SJSA1 (cell line): ENCODE measurements at places on chromosomes 16 and 17. TPM values are rescaled to one million over a fixed set of nuclear protein-coding genes. Genes with fewer than 3 reads are reported as not detected.
A peak's percentile ranks its signal among the peaks of the same experiment; 100 is the strongest.

DNA sequence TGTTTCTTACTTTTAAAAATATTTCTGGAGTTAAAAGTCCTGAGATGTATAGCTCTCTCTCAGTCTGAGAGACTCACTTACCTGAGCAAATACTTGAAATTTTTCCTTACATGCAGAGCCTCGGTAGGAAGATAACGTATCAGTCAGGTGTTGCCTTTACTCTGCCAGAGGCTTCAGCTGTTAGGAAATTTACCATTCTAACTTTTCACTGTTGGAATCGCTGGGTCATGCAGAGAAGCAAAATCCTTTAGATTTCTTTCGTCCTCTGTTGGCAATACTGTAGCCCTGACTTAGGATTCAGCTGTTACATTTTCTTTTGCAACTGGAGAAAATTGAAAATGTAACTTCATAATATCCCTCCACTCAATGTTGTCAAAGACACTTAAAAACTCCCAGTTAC, 20.0 kb upstream of the KCNJ16 start:
- no peak for DNase-seq

DNA sequence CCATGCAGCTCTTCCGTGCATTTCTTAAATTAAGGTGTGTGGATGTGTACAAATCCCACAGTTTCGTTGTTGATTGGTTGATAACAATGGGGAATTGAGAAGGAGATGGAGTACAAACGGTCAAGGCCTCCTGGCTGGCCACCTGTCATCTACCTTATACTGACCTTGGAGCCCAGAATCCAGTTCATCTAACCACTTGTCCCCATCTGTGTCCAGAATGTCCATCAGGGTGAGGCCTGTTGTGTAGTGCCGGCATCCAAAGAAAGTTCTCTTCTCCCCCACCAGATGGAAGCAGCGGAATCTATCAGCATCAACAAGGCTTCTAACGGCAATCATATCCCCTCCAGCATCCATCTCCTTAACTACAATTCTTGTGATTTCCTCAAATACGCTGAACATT, 1.5 kb downstream of the GSDMB start:
- DNase-seq = no peak

DNA sequence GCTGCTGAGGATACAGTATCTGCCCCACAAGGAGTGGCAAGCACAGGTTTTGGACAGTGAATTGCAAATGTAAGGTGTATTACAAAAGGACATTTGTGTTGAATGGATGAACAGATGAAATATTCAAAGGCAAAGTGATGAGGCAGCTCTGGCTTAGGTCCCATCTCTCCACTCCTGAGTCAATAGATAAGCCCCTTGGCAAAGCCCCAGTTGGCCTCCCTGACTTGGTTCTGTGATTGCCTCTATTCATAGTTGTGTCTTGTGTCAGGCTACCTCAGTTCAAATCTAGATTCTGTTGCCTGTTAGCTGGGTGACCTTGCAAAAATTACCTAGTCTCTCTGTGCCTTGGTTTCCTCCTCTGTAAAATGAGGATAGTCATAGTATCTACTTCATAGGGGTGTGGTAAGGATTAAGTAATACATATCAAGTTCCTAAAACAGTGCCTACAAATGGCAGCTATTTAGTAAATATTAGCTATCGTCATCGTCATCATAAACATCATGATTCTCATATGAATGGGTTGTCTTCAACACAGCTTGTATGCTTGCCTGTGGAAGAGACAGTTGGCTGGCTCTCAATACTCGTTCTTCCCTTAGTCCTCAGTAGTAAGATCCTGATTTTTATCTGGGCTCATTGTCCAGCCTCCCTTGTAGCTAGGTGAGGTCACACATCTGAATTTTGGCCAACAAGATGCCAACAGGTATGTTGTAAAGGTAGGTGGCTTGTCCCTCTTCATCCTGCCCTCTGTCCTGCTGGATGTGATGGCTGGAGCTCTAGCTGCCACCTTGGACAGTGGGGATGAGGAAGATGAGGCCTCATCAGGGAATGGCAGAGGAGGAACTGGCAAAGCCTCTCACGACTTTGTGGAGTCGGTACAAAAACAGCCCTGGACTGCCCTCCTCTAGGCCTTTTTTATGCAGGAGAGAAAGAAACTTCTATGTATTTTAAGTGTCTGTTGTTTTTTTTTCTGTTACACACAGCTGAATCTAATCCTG, 2.1 kb upstream of the MFAP4 start:
- no peak for DNase-seq

GRCh38 chr17:59892251-59892923, 356 bp downstream of the TUBD1 start:
- DNase-seq = peak; percentile 98

GRCh38 chr17:77965352-77965751, 6.8 kb downstream of the TNRC6C start:
- DNase-seq = no peak

DNA sequence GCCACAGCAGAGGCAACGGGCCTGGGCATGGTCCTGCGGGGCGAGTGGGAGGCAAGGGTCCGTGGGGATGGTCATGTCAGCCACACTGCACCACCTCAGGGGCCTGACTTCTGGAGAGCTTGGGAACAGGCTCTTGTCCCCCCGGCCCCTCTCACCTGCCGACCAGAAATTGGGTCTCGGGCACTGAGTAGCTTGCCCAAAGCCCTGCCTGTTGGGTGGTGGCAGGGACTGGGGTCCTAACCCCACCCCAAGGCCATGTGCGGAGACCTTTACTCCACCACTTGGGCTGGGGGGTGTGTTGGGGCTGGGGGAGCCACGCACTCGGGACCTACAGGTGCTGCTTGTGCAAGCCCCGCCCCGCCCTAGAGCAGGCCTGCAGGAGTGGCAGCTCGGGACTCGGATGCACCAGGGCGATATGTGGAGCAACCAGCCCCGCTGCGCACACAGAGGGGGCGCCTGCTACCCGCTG, 24.2 kb upstream of the CHMP6 start:
- DNase-seq = no peak

GRCh38 chr16:51111759-51112158, 39.3 kb downstream of the SALL1 start:
- no peak for DNase-seq

- no peak for DNase-seq
Observed at GRCh38 chr17:30796016-30796415, 28.5 kb downstream of the CRLF3 start.

DNA sequence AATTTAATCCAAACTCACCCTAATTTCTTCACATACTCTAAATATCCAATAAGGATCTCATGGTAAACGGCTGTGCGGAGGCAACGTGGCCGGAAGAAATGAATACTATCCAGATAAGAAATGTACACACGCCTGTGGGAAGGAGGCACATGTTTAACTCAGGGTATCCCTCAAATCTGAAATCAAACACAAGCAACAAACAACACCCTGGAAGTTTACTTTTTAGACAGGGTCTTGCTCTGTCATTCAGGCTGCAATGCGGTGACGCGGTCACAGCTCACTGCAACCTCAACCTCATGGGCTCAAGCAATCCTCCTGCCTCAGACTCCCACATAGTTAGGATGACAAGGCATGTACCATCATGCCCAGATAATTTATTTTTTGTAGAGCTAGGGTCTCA, 21.2 kb upstream of the TRAP1 start:
- DNase-seq = no peak

DNA sequence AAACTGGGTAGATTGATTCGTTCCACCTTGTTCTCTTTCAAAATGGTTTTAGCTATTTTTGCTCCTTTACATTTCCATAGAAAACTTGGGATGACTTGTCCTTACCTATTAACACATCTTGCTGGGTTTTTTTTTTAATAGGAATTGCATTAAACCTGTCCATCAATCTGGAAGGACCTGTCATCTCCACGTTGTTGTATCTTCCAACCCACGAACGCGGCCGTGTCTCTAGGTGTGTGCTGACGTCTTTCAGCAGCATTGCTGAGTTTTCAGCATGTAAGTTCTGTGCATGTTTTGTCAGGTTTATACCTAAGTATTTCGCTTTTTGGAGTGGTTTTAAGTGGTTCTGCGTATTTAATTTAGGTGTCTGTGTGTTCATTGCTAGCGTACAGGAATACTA, 60.4 kb upstream of the GNG13 start:
- DNase-seq = no peak

The TNFRSF12A gene
- 545 and 625 TPM in 2 replicates for total RNA-seq

The TMEM114 gene
- total RNA-seq = not detected in 2 replicates

The CLEC10A gene
- not detected in 2 replicates for total RNA-seq
